Fibroblast of skin of abdomen (primary cell): ENCODE measurements at places on chromosomes 7 and 10.

GRCh38 chr7:19899529-19899928 lies 126.1 kb upstream of the TMEM196 start:
- DNase-seq = peak; percentile 48

GRCh38 chr10:36173364-36173763 lies 531.3 kb upstream of the FZD8 start:
- no peak for DNase-seq

DNA sequence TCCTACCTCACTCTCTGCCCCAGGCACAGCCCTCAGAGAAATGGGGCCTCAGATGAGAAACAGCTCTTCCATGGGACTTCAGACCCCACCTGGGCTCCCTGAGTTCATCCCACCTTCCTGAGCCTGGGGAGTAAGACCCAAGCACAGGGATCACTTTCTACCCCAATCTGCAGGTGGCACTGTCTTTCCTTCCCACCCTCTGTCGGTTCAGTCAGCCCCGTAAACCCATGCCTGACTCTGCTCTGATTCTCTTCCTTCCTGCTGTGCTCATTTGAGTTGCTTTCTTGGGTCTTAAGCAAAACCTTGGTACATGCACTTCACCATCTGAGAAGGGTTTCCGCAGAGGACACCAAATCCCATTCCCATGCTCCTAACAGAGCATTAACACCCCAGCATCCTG lies 306.4 kb upstream of the CDC14C start:
- no peak for DNase-seq

- peak; percentile 67 for DNase-seq
Measured at GRCh38 chr10:89861584-89862301, 160.4 kb downstream of the KIF20B start.

- DNase-seq = peak; percentile 76
Measured at GRCh38 chr10:74223755-74224529, 72.9 kb downstream of the ADK start.

DNA sequence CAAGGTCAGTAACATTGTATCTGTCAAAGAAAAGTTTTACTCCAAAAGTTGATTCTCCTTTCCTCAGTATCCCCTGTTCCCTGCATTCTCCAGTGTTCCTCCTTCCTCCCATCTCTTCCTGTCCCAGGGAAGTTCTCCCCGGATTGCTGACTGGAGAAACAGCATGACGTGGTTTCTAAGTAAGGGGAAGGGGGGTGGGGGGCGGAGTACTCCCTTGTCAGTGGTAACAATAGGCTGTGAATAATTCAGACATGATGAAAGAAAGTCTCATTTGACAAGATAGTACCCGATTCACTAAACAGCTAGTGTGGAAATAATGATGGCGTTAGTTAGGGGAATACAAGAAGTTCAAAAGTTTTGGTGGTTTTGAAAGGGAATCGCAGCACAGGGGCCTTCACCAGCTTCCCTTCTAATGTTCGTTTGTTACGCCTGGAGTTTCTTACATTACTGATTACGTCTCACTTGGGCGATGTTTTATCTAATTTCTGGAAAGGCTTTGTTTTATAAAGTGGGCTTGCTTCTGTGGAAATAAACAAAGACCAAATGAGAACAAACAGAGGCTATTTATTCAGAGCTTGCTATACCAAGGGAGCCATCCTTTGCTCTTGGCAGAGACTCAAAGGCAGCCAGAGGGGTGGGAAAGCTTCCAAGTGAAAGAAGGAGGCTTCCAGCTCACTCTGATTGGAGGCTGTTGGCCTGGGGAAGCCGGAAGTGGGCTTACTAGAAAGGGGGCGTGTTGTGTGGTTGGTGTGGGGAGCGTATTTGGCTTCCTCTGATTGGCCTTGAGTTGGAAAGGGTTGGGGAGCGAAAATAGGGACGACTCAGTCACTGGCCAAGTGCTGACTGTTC lies 453.7 kb downstream of the SDK1 start:
- peak; percentile 51 for DNase-seq

DNA sequence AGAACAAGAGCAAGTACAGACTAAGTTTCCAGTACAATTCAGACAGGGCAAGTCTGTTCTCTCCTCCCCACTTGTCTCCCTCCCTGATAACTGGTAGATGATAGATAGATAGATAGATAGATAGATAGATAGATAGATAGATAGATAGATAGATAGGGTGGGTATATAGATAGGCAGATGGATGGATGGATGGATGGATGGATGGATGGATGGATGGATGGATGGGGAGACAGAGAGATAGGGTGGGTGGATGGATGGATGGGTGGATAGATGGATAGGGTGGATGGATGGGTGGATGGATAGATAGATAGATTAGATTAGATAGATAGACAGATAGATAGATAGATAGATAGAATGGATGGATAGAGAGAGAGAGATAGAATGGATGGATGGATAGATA lies 152.8 kb upstream of the MKLN1 start:
- DNase-seq = no peak

- DNase-seq = no peak
Measured at GRCh38 chr7:27961255-27961654, 219.3 kb downstream of the JAZF1 start.

GRCh38 chr10:132637477-132638129 lies 100.0 kb downstream of the INPP5A start:
- DNase-seq = peak; percentile 63

GRCh38 chr7:90720984-90721760 lies 125.1 kb downstream of the CDK14 start:
- peak; percentile 85 for DNase-seq
